ENCODE measurements at places on chromosomes 16 and 17.

- DNase-seq: no peak
Observed at GRCh38 chr16:31333686-31334649, 21.0 kb upstream of the ITGAX start.

DNA sequence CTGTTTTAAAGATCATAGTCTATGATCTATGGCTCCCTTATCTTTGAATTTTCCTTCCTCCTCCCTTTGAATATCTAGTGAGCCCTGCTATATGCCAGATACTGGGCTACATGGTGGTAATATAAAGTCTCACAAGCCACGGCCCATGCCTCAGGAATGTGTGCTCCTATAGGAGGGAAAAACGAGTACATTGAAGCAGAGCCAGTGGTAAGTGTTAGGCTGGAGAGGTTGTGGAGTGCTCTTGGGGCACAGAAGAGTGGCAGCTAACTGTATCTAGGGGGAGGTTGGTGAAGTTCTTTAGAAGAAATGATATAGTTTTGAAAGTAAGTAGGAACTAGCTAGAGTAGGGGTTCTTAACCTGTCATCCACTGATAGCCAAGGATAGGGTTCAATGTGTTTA, 105.8 kb upstream of the PMFBP1 start:
- DNase-seq: no peak

GRCh38 chr16:53285236-53285635, 149.0 kb upstream of the RBL2 start:
- DNase-seq: no peak

- no peak for DNase-seq
Observed at GRCh38 chr17:44272954-44273353, 5.0 kb upstream of the SLC4A1 start.

GRCh38 chr17:75769536-75769935, 4.5 kb upstream of the GALK1 start:
- DNase-seq: no peak

DNA sequence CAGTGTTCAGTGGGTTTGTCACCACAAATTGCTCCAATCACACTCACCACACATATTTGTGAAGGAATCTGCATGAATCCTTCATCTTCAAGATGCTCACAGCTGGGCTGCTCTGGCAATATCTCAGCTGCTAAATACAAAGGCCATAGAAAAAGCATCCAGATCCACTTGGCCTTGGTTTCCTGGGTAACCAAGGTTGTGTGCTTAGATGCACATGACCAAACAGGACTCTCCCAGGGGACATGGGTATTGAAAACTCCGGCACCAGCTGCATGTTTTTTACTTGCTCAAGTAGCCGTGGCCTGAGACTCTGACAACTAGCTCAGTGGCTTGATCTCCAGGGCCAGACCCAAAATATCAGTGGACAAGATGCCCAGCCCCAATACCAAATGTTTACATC, 131.3 kb downstream of the CBLN1 start:
- no peak for DNase-seq

GRCh38 chr16:5442054-5442453, 344.5 kb upstream of the EEF2KMT start:
- DNase-seq: no peak

DNA sequence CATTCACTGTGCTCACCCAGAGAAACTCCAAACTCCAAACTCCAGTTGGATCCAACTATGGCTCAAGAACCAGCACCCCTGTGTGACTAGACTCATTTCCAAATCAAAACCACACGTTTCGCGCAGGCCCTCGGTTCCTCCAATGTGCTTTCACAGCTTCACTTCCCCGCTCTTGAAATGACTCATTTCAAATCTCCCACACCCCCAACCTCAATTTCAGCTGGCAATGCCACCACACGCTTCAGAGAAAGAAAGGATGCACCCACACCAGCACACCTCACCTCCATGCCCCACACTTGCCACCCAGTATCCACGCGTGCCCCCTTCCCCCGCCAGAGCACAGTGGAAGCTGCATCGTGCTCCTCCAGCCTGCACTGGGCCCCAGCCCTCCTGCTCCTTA, 9.0 kb downstream of the TMEM92 start:
- DNase-seq: no peak

- no peak for DNase-seq
Observed at GRCh38 chr17:32719689-32720088, 157.2 kb downstream of the MYO1D start.

- no peak for DNase-seq
Observed at GRCh38 chr17:36127199-36127893, 23.7 kb downstream of the CCL4 start.

GRCh38 chr16:86571530-86571915, 4.9 kb downstream of the FOXC2 start:
- DNase-seq: no peak

GRCh38 chr17:29235904-29236303, 10.8 kb upstream of the CRYBA1 start:
- DNase-seq: no peak

DNA sequence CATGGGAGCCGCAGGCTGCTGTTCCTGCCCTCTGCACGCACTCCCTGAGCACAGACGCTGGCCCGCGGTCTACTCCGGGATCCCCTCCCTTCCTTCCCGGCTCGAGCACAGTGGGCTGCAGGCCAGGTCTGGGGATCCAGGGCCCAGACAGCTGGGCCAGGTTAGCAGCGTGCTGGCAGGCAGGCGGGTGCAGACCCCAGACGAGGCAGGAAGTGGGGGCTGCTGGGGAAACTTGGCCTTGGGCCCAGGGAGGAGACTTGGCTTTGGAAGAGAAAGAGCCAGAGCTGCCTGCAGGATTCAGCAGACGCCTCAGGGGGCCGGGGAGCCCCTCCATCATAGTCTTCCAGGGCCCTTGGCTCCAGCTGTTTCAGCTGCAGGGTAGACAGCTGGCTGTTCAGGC, 30.2 kb upstream of the ABCC3 start:
- DNase-seq: no peak

DNA sequence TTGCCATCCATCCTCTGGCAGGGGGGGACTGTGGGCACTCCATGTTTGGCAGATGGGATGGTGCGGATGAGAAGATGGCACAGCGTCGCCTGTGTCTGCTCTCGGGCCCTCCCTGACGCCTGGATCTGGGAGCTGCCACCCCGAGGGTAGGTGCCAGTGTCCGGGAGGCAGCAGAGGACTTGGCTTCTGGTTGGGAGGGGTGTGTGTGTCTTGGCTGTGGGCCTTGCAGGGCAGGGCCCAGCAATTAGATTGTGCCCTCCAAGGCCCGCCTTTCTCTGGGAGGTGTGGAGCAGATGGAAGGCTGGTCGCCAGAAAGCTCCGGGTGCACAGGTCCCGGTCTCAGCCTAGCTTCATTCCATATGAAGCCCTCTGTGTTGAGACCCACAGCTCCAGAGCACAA, 1.4 kb downstream of the RAP1GAP2 start:
- DNase-seq: no peak

- DNase-seq: no peak
Observed at GRCh38 chr17:76442341-76443338, 10.3 kb downstream of the UBE2O start.

DNA sequence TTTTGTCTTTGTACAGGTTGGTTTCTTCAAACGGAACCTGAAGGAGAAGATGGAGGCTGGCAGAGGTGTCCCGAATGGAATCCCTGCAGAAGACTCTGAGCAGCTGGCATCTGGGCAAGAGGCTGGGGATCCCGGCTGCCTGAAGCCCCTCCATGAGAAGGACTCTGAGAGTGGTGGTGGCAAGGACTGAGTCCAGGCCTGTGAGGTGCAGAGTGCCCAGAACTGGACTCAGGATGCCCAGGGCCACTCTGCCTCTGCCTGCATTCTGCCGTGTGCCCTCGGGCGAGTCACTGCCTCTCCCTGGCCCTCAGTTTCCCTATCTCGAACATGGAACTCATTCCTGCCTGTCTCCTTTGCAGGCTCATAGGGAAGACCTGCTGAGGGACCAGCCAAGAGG, 4.9 kb downstream of the ZNF768 start:
- no peak for DNase-seq

GRCh38 chr16:62638964-62639870, 603.0 kb upstream of the CDH8 start:
- DNase-seq: no peak

GRCh38 chr17:36703860-36704266, 102.5 kb downstream of the MRM1 start:
- peak; percentile 14 for DNase-seq

DNA sequence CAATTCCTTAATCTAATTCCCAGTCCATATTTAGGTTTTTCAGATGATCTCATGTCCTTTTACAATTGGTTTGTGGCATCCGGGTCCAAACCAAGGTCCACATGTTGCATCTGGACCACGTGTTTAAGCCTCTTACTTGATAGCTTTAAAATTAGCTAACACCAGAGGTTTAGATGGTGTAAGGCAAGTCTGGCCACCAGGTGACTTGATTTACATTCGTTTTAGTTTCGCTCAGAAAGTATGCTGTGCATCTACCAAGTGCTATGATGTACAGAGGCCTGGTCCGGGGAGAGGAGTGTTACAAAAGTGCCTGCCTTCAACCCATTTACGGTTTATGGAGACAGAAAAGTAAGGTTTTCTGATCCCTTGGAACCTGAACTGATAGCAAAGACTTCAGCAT, 878 bp upstream of the DNAJA2 start:
- DNase-seq: no peak

DNA sequence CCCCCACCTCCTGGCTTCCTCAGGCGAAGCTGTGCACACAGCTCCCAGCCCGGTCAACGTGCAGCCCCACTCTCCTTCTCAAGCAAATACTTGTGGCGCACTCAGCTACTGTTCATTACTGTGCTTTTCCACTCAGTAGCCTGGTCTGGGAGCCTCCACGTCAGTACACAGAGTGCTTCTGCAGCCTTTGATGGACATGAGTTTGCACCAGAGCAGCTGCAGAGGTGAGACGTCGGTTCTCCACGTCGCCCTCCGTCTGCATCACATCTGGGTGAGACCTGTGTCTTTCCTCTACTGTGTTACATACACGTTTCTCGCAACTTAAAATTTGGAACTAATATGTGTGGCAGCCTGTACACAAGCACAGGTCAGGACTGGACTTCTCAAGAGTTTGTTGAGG, 334.3 kb downstream of the C16orf95 start:
- no peak for DNase-seq

DNA sequence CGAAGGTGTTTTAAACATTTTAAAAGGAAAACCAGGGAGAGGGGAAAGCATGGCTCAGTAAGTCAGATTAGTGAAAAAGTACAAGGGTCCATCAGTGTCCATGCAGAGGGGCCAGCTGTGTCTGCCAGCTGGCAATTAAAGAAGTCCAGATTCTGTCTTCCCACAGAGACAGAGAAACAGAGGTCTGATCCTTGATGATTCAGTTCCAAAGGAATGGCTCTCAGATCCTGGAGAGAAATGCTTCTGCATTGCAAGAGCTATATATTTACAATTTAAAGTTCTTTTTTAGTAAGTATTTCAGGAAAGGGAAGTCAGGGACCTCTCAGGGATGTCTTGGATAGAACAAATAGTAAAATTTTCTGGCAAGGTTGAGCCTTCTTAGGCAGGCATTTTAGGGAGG, 56.2 kb downstream of the HSD17B2 start:
- no peak for DNase-seq

DNA sequence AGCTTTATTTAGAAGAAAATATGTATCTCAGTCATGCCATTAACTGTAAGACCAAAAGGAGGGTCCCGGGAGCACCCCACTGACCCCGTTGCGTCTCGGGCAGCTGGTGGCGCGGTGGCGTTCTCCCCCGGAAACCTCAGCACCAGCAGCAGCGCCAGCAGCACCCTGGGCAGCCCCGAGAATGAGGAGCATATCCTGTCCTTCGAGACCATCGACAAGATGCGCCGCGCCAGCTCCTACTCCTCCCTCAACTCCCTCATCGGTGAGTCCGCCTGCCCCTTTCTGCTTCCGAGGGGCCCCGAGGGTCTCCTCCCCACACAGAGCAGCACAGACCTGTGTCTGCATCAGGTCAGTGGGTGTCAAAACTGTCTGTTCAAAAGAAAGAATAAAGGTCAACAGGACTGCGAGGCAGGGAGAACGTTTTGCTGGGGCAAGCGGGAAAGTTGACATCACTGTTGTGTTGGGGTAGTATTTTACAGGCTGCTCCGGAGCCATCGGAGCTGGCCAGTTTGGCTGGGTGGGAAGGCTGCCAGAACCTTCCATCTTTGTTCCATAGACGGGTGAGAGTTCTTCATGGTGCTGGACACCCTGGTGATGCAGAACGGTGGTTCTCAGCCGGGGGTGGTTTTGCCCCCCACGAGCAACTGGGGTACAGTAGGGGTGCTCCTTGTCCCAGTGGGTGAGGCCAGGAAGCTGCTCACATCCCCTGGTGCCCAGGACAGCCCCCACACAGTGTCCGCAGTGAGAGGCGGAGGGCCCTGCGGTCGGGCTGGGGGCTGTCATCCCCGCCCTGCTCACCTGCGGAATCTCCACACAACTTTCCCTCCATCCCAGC, 97.8 kb upstream of the CHMP6 start:
- no peak for DNase-seq

GRCh38 chr17:20086416-20087076, 77.4 kb downstream of the SPECC1 start:
- DNase-seq: no peak

- DNase-seq: no peak
Observed at GRCh38 chr16:20866801-20867200, 33.4 kb downstream of the DCUN1D3 start.

- no peak for DNase-seq
Observed at GRCh38 chr16:86307514-86307903, 202.8 kb upstream of the FOXF1 start.
